Activated T-helper 1 cell treated with anti-CD3 and anti-CD28 coated beads, Interleukin-2, amount 50 U/mL, for 16 hours (primary cell): ENCODE measurements at places on chromosomes 1 and 21.

DNA sequence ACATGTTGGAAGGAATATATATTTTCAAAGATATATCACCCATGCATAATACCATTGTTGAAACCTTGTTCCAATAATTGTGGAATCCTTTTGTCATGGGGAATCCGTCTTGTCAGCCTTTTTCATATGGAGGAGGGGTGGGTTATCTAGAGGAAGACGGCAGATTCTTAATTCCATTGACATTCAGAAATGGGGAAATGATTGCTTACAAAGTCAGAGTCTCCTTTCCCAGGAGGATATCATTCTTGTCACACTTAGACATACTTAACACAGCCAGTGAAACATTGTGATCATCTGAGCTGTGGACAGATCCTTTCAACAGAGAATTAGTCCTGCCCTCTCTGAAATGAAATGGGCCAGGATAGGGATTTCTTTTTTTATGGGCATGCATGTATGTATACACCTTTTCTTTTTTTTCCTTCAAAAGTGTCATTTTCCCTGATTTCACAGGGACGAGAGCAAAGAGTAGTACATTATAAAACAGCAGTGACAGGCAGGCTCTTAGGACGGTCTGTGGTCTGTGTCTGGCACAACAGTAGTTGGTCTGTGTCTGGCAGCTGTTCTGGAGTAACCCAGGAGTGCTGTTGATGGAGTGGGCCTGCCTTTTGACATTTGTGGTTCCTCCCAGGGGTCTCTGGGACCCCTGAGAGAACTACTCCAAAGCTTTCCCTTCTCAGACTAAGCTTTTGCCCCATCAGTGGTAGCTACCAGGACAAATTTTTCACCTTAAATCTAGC is 50.1 kb downstream of the VPS13D start:
- DNase-seq: no peak

GRCh38 chr1:23098463-23099170 is 70.0 kb downstream of the LUZP1 start:
- DNase-seq: peak; percentile 20

GRCh38 chr1:3672971-3673361 is 20.6 kb downstream of the TP73 start:
- DNase-seq: no peak

DNA sequence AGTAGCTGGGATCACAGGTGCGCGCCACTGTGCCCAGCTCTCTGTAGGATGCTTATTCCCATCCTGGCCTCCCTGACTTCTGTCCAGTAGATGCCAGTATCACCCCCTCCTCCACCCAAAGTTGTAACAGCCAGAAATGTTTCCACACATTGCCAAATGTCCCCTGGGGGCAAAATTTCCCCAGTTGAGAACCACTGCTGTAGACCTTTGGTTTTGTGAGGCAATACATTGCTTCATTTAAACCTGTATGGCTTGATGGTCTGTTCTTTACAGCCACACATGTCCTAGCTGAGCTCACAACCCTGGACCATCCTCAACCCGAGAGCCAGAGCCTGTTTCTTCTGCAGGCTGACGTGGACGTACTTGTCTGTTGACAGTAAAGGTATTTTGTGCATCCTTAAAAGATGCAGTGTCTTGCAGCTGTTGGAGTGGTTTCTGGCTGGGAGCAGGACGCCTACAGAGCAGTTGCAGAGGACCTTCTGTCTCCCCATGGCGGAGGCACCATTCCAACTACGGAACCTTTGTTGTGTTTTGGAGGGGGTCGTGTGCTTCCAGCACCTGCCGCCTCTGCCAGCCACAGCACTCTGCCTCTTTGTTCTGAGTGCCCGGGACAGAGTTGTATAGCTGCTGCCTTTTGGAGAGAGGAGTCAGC is 26.6 kb downstream of the DOP1B start:
- DNase-seq: no peak

DNA sequence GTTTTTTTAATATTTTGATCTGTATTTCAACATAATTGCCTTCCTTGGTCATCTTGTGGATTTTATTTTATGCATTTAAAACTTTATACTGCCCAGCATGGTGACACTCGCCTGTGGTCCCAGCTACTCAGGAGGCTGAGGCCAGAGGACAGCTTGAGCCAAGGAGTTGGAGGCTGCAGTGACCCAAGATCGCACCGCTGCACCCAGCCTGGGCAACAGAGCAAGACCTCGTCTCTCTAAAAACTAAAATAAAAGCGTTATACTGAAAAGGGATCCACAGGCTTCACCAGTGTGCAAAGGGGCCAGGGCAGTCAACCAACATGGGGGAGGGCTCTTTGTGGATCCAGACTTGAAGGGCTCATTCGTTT is 1.4 kb downstream of the NID1 start:
- no peak for DNase-seq

DNA sequence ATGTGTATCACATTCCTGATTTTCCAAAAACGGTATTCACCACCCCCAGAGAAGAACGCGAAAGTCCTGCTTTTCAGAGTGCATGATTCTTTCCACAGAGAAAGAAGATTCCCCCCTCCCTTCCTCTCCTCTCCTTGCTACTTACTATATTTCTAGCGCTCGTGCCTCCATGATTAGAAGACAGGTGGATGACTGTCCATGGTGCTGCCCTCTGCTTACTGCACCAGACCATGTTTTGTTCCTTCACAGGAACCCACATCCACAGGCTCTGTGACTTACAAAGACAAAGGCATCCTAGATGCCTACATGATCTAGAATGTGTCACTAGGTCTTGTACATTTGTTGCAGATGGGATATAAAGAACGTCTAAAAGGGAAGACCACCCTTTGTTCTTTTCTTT is 49.1 kb upstream of the ZNF648 start:
- DNase-seq: no peak

- DNase-seq: no peak
Observed at GRCh38 chr1:10434590-10434989, 4.4 kb downstream of the CENPS start.

GRCh38 chr1:95039360-95040031 is 33.3 kb downstream of the ALG14 start:
- DNase-seq: no peak

- DNase-seq: no peak
Observed at GRCh38 chr1:208071435-208072031, 160.6 kb upstream of the CD34 start.

GRCh38 chr1:168565825-168566224 is 10.6 kb upstream of the XCL1 start:
- DNase-seq: no peak

- no peak for DNase-seq
Observed at GRCh38 chr1:108897865-108898720, 21.3 kb downstream of the GPSM2 start.
